ENCODE measurements at places on chromosomes 5 and 9.

DNA sequence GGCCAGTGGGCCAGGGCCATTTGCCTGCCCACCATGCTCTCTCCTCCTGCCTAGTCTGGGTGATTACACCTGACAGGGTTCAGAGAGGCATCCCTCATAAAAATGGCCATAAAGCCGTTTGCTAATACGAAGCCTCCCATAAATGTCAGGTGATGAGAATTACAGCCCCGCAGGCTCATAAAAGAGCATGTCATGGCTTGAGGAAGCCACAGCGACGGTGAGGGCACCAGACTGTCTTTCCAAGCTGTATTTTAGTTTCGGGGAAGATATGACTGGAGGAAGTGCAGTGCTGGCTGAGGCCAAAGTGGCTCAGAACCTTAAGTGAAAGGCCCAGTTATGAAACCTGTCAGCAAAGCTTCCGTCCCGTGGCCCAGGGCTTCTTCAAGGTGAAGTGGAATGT lies 18.5 kb upstream of the TCERG1 start:
- H3K4me1 ChIP-seq, result no peaks in the 10 kb centered on the region
- H3K36me3 ChIP-seq, result no peaks in the 10 kb centered on the region
- no peak for DNase-seq
- no peaks in the 10 kb centered on the region for H3K27me3 ChIP-seq
- no peak overlapping the region for H3K27ac ChIP-seq

GRCh38 chr5:180649297-180650039 lies at the start of gene FLT4:
Gene FLT4 (minus strand): TSS chr5:180649600. CDS start chr5:180649545, 55 bp downstream.
- no peaks in the 10 kb centered on the region for H3K27me3 ChIP-seq
- H3K36me3 ChIP-seq, result no peaks in the 10 kb centered on the region
- no peak within 1 kb of the TSS for H3K27ac ChIP-seq
- peak within 1 kb of the TSS; percentile 61 for H3K4me3 ChIP-seq
- H3K4me1 ChIP-seq, result no peaks in the 10 kb centered on the region
- no peak for DNase-seq

GRCh38 chr5:39024884-39025283 lies 49.3 kb downstream of the RICTOR start:
- no peaks in the 10 kb centered on the region for H3K36me3 ChIP-seq
- H3K4me1 ChIP-seq, result peaks cover 4% of the 10 kb centered on the region
- H3K4me3 ChIP-seq, result no peak overlapping the region
- no peak overlapping the region for H3K27ac ChIP-seq
- DNase-seq, result no peak
- H3K27me3 ChIP-seq, result no peaks in the 10 kb centered on the region

- no peaks in the 10 kb centered on the region for H3K4me1 ChIP-seq
- H3K36me3 ChIP-seq, result no peaks in the 10 kb centered on the region
- H3K27me3 ChIP-seq, result no peaks in the 10 kb centered on the region
- no peak within 1 kb of the TSS for H3K27ac ChIP-seq
- DNase-seq, result no peak
- H3K4me3 ChIP-seq, result peak within 1 kb of the TSS; percentile 33
Observed at GRCh38 chr5:160369990-160370712, at the start of gene C1QTNF2. Gene C1QTNF2 (minus strand): TSS chr5:160370626. CDS start chr5:160355011, 15,615 bp downstream.

- no peak overlapping the region for H3K4me3 ChIP-seq
- H3K27ac ChIP-seq, result no peak overlapping the region
- H3K36me3 ChIP-seq, result no peaks in the 10 kb centered on the region
Observed at GRCh38 chr5:62606878-62607277, 28.3 kb downstream of the LRRC70 start.

GRCh38 chr9:128246471-128246870 lies 29.3 kb downstream of the GOLGA2 start:
- no peak overlapping the region for H3K4me3 ChIP-seq
- H3K36me3 ChIP-seq, result no peaks in the 10 kb centered on the region
- no peaks in the 10 kb centered on the region for H3K27me3 ChIP-seq
- peaks cover 7% of the 10 kb centered on the region for H3K4me1 ChIP-seq

GRCh38 chr5:164577742-164578141 lies 1072.3 kb downstream of the MAT2B start:
- H3K27ac ChIP-seq, result no peak overlapping the region
- H3K4me1 ChIP-seq, result no peaks in the 10 kb centered on the region
- no peak overlapping the region for H3K4me3 ChIP-seq

- no peak overlapping the region for H3K27ac ChIP-seq
- no peak for DNase-seq
- no peak overlapping the region for H3K4me3 ChIP-seq
- no peaks in the 10 kb centered on the region for H3K4me1 ChIP-seq
Observed at GRCh38 chr9:106717686-106718085, 145.3 kb upstream of the ZNF462 start.

GRCh38 chr5:181166812-181167733 lies 19.7 kb downstream of the OR2V2 start:
- DNase-seq, result no peak
- no peaks in the 10 kb centered on the region for H3K36me3 ChIP-seq
- no peak overlapping the region for H3K27ac ChIP-seq
- peaks cover 26% of the 10 kb centered on the region for H3K27me3 ChIP-seq
- no peak overlapping the region for H3K4me3 ChIP-seq

DNA sequence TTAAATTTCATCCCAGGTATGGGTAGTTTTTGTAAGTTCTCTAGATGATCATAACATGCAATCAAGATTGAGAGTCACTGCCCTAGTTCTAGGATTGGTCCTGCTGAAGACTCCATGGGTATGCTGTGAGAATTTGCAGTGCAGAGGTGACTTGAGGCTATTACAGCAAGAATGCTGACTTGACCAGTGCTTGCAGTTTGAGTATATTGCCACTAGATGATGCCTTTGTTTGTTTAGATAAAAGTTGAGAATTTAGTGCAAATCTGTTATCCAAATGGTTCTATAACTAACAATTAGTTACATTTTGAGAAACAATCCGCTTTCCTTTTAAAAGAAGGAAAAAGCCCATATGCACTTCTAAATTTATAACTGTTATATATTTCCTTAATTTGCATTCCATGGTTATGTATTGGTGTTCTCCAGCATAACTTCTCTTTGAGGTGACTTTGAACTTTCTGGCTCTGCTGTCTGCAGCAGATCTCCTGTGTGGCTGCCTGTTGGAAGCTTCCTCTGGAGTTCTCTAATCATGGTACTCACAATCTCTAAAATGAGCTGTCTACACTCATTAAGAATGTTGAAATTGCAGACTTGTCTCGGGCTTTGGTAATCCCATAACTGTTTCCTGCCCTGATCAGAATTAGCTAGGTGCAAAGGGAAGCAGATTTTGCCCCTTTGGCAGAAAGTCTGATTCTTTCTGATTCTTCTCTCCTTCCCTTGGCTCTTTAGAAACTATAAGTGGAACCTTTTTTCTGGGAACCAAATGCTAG lies 24.9 kb downstream of the MELK start:
- no peak for DNase-seq
- H3K27ac ChIP-seq, result no peak overlapping the region
- no peaks in the 10 kb centered on the region for H3K36me3 ChIP-seq

DNA sequence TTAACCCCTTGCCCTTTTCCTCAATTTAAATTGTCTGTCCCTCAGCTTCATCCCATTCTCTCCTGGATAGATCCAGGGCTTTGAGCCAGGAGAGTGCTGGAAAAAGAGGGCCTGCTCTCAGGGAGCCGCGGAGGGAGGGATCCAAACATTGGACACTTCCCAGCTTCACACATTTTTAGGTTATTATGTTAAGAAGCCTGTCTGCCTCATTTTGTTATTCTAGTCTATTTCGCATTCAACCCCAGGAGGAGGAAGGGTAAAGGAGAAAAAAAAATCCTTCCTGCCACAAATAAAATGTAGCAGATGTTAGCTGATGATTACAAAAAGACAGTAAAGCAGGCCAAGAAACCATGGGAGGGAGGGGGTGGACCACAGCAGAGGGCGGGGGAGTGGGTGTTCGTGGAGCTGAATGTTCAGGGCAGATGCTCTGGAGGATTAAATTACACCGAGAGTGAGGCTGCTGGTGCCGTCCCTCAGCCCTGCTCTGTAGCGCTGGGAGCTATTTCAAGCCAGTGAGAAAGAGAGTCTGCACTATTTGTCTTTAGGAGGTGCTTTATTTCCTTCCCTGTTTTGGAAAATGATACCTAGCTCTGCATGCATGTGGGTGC lies 60.6 kb upstream of the ZFR start:
- DNase-seq, result no peak
- peak overlapping the region; percentile 32 for H3K27ac ChIP-seq
- no peak overlapping the region for H3K4me3 ChIP-seq
- no peaks in the 10 kb centered on the region for H3K36me3 ChIP-seq
- H3K4me1 ChIP-seq, result peaks cover 7% of the 10 kb centered on the region

DNA sequence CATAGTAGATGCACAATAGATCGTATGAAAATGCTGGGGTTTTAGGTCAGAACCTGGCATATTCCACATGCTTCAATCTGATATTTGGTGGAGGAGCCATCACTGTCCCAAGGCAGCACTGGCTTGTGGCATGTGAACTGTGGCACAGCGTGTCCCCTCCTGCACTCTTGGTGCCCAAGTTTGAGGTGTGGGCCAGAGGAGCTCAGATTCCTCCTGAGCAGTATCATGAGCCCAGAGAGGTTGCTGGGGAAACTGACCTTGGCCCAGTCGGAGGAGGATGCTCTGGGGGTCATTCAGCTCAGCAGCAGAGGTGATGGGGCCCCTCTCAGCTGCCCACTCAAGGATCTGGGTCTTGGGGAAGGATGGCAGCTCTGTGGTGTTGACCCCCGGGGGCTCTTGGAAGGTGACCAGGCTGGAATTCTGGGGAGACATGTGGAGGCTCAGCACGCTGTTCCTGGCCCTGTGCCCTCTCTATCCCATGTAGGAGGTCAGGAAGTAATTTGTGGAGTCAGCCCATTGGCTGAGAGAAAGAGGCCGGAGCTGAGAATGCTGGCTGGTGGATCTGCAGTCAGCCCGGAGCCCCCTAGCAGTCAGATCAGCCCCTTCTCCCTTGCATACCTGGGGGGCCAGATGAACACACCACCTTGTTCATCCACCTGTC lies 23.7 kb downstream of the FPGS start:
- DNase-seq, result no peak
- no peak overlapping the region for H3K27ac ChIP-seq
- no peaks in the 10 kb centered on the region for H3K36me3 ChIP-seq
- H3K4me3 ChIP-seq, result no peak overlapping the region
- no peaks in the 10 kb centered on the region for H3K4me1 ChIP-seq
- H3K27me3 ChIP-seq, result no peaks in the 10 kb centered on the region

DNA sequence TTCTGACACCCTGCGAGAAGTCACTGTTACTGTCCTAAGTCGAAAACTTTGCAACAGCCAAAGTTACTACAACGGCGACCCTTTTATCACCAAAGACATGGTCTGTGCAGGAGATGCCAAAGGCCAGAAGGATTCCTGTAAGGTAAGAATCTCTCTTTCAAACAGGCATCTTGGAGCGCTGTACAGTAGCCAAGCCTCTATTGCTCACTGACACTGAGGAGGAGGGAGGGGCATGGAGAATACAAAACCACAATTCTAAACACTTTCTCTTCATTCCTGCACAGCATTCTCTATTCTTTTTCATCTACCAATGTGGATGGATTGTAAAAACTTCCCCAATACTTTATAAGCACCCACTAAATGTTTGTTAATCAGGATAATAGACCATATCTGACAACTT lies 7.4 kb downstream of the GZMK start:
- H3K27ac ChIP-seq, result no peak overlapping the region
- no peak for DNase-seq
- H3K27me3 ChIP-seq, result no peaks in the 10 kb centered on the region
- peaks cover 16% of the 10 kb centered on the region for H3K36me3 ChIP-seq

GRCh38 chr5:105963696-105964255 lies 1707.0 kb downstream of the EFNA5 start:
- H3K4me1 ChIP-seq, result no peaks in the 10 kb centered on the region
- no peaks in the 10 kb centered on the region for H3K27me3 ChIP-seq
- H3K27ac ChIP-seq, result no peak overlapping the region
- no peaks in the 10 kb centered on the region for H3K36me3 ChIP-seq
- no peak for DNase-seq

DNA sequence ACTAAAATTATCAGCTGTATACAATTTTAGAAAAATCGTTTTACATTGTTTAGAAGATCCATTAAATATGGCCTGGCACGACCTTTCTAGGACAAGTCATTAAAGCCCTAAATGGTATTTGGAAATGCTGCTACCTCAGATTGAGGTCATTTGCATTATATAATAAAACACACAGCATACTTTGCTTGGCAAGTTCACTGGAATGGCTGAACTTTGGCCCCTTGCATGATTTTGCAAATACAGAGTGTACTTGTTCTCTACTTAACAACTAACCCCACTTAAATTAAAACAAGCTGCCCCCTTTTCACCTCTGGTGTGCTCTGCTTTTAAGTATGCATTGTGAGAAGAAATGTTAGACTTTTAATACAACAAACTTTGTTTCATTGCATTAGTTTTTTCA lies 860.1 kb downstream of the PTPRD start:
- no peaks in the 10 kb centered on the region for H3K36me3 ChIP-seq
- no peak for DNase-seq
- no peaks in the 10 kb centered on the region for H3K27me3 ChIP-seq
- no peaks in the 10 kb centered on the region for H3K4me1 ChIP-seq

DNA sequence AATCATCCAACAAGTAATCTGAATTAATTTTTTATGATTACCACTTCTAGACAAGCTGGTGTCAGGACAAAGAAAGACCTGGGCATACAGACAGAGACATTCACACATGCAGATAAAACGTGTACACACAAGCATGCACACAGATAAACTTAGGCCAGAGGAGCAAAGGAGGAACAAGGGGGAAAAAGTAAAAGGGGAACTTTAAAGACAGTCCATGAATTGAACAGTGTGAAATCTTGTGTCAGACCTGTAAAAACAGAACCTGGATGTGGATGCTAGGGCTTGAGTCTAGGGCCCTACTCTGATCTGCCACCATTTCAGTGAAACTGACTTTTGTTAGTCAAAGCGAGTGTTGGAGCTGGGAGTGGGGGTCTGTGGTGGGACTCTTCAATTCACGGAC lies 11.2 kb upstream of the ZSWIM6 start:
- DNase-seq, result no peak
- no peaks in the 10 kb centered on the region for H3K27me3 ChIP-seq
- no peak overlapping the region for H3K4me3 ChIP-seq
- no peaks in the 10 kb centered on the region for H3K36me3 ChIP-seq
- H3K27ac ChIP-seq, result no peak overlapping the region
- no peaks in the 10 kb centered on the region for H3K4me1 ChIP-seq

- H3K4me3 ChIP-seq, result no peak overlapping the region
- DNase-seq, result no peak
- no peaks in the 10 kb centered on the region for H3K27me3 ChIP-seq
- no peak overlapping the region for H3K27ac ChIP-seq
- no peaks in the 10 kb centered on the region for H3K36me3 ChIP-seq
Observed at GRCh38 chr9:127562841-127563401, 49.2 kb upstream of the STXBP1 start.

- H3K4me3 ChIP-seq, result no peak overlapping the region
- no peak overlapping the region for H3K27ac ChIP-seq
- H3K4me1 ChIP-seq, result no peaks in the 10 kb centered on the region
- no peak for DNase-seq
- H3K36me3 ChIP-seq, result no peaks in the 10 kb centered on the region
Observed at GRCh38 chr9:37554318-37554717, 21.9 kb downstream of the FBXO10 start.
